ENCODE measurements at places on chromosomes 5 and 9.

- no peak for DNase-seq
Observed at GRCh38 chr5:171808951-171809350, 23.3 kb downstream of the SMIM23 start.

- DNase-seq: no peak
Observed at GRCh38 chr5:73859696-73860095, 233.7 kb downstream of the ARHGEF28 start.

- no peak for DNase-seq
Observed at GRCh38 chr5:76836585-76836984, 13.2 kb upstream of the S100Z start.

DNA sequence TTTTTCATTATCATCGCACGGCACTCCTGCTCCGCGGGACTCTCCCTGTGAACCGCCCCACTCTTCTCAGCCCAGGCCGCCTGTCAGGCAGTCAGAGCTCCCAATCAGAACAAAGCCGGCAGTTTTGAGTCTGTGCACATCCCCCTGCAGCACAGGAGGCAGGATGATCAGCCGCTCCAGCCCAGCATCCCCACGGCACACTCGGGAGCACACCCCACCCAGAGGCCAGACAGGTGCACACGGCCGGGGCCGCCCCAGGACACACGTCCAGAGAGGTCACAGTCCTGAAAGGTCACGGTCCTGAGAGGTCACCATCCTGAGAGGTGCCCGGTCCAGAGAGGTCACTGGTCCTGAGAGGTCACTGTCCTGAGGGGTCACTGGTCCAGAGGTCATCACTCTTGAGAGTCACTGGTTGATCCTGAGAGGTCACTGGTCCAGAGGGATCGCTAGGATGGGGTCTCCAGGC, 8.4 kb downstream of the TPPP start:
- DNase-seq: no peak

- DNase-seq: no peak
Observed at GRCh38 chr5:51895834-51896233, 512.6 kb downstream of the ISL1 start.

DNA sequence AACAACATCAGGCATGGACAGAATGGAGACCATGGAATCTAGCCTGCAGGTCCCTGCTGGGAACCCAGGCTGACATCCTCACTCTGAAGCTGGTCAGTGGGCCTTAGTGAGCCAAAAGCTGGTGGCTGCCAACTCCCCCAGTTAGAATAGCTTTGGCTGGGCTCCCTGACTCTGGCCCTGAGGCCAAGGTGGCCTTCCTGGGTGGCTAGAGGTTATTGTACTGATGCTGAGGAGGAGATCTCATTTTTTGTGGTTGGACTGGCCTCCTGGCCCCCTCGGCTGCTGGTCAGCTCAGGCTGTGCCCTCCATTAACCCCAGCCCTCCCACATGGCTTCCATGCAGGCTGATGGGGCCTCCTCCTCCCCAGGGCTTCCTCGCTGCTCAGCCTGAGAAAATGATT, 101.2 kb upstream of the PANK3 start:
- no peak for DNase-seq

- DNase-seq: no peak
Observed at GRCh38 chr9:20760246-20760891, 76.3 kb downstream of the FOCAD start.

DNA sequence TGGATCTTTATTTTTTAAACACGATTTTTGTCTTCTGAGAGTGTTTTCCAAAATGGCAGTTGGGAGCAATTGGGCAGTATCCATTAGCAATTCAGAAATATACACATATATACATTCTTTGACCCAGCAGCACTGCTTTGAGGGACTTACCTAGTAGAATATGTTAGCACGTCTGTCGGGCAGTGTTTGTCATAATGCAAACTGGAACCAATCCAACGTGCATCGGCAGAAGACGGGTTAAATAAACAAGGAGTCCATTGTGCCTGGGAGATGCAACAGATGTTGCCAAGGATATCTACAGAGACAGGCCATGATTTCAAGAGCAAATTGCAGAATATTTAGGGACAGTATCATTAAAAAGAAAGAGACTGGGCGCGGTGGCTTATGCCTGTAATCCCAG, 107.0 kb downstream of the COL5A1 start:
- no peak for DNase-seq

- no peak for DNase-seq
Observed at GRCh38 chr9:107447834-107448233, 41.7 kb downstream of the KLF4 start.

Measured in T-helper 2 cell (primary cell).